ENCODE measurements at places on chromosomes 13 and 19.

DNA sequence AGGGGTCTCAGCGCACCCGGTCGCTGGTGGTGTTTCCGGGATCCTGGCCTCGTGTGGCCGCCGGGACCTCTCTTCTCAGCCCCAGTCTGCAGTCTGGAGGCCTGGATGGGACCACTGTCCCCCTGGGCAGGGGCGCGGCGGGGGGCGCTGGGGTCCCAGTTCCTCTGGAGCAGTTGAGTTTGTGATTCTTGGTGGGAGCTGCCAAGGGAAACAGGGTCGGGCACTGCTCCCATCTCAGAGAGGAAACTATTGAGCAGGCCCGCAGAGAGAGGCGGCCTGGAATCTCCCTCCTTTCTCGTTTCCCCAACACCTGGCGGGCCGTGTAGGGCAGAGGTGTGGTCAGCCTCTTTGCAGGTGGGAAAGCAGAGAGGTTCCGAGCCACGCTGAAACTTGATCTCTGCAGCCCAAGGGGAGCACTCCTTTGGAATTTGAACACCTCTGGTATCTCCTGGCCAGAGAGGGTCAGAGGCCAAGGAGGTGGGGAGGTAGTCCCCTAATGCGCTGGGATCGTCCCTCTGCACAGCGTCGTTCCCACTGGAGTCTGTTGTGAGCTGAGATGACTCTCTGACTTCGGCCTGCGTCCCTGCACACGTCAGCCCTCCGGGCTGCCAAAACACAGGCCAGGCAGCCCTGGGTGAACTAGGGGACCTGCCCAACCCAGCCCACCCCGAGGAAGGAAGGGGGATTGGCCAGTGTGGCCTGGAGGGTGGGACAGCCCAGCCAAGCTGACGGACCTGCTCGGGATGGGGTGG lies 741 bp downstream of the PLEKHF1 start:
- DNase-seq, result no peak

DNA sequence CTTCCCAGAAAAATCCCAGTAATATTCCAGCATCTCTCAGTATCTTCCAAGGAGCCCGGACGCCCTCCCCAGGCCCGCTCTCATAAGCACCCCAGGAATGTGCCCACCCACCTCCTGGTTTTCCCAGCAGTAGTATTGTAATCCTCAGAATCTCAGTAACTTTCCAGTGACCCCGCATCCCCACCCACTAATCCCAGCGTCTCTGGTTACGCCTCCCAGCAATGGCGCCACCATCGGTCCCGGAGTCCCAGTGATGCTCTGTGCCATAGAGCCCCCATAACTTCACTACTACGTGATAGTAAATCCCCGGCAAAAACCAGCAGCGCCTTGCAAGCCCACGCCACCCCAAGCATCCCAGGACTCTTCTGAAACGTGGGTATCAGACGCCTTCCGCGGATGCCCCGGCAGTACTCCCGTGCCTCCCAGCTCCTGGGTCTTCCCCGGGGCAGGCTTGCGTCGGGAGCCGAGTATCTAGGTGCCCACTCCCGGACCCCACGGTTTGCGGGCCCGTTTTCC lies 928 bp upstream of the PNPLA6 start:
- DNase-seq, result no peak

- no peak for DNase-seq
Measured at GRCh38 chr13:41117869-41118268, 14.7 kb downstream of the KBTBD6 start.

- no peak for DNase-seq
Measured at GRCh38 chr13:41595298-41595697, 137.9 kb downstream of the RGCC start.

DNA sequence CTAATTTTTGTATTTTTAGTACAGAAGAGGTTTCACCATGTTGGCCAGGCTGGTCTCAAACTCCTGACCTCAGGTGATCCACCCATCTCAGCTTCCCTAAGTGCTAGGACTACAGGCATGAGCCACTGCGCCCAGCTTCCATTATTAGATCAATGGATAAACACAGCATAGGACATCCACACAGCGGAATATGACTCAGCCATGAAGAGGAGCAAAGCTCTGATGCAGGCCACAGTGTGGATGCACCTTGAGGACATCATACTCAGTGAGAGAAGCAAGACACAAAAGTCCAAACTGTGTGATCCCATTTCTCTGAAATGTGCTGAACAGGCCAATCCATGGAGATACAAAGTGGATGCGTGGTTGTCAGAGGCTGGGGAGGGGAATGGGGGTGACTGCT lies 4.9 kb upstream of the ZBTB7A start:
- no peak for DNase-seq

GRCh38 chr13:99909836-99910619 lies 61.5 kb downstream of the ZIC5 start:
- no peak for DNase-seq

DNA sequence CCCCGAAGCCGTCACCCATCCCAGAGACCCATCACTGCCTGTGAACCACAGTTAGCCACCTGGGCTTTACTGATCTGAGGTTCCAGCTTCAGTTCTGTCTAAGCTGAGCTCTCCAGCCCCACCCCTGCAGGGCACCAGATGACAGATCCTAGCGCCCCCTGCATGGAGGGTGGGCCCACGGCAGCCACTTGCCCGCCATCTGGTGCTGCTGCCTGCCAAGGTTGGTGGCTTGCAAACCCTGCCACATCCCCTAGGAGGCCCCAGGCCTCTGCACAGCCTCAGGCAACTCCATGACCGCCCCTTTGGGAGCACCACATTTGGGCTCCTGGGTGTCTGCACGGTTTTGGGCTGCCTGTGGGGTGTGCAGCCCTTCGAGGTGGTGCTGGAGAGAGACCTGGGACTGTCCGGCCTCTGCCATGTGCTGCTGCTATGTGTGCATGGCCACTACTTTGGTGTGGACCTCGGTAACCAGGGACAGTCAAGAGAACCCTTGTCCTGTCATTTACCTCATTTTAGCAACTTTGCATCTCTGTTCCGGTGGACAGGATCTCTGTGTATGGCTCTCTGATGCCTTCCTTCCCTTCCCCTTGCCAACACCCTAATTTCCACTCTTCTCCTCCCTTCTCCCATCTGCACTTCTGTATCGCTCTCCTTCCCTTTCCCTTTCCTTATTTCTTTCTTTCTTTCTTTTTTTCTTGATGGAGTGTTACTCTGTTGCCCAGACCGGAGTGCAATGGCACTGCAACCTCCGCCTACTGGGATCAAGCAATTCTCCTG lies 17.4 kb upstream of the SDHAF1 start:
- DNase-seq, result no peak

- peak; percentile 77 for DNase-seq
Measured at GRCh38 chr13:42969565-42970172, 22.4 kb downstream of the EPSTI1 start.

Data from stimulated activated CD8-positive, alpha-beta memory T cell treated with anti-CD3 and anti-CD28 coated beads, Interleukin-4, amount 100 ng/mL, for 1 hour (primary cell).